ENCODE measurements at places on chromosomes 12 and 14.
A peak's percentile ranks its signal among the peaks of the same experiment; 100 is the strongest.

DNA sequence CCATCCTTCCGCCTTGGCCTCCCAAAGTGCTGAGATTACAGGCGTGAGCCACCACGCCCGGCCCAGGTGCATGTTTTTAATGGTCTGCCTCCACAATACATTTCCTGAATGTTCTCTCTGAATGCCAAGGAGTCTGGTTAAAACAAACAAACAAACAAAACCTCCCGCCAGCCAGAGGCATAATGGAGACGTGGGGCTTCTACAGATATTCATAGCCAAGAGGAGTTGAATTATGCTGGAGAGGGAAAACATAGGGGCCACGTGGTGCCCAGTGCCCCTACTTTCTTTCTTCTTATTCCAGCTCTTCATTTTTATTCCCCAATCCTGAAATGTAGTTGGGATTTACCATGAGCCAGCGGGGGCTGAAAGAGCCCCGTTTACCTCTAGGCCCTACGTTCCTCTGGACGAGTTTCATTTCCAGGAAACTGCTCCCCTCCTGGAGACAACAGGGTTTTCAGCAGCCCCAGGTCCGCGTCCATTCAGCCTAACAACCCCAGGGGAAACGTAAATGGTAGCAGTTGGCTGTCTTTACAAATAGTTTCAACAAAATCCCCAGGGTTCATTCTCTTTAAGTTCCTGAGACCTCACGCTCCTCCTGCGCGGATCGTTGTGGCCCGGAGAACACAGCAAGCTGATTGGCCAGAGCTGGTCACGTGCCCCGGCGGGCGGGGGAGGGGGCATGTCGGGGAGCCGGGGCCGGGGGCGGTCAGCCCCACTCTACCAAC, 108.5 kb upstream of the ESRRB start:
- DNase-seq, result no peak

- no peak for DNase-seq
These were observed 9.5 kb upstream of the NYNRIN start for GRCh38 chr14:24389226-24389848.

- peak; percentile 74 for DNase-seq
These were observed 17.2 kb upstream of the POC1B start for GRCh38 chr12:89542912-89543592.

GRCh38 chr12:111178181-111179081, 190.5 kb downstream of the PHETA1 start:
- no peak for DNase-seq

DNA sequence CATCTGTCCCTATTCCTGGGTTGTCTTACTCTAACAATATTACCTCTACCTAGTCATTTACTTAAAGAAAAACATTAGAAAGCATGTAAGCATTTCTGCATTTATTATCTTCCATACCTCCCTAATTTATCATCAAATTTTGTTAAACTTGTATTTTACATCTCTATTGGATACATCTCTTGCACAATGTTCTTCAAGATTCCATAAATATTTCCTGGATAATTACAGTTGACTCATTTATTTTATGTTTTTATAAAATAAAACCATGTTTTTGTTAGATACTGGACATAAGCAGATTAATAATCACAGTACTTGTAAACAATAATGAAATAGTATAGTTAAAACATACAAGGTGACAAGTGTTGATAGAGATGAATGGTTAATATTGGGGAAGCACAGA, 209.0 kb downstream of the TMTC3 start:
- DNase-seq, result no peak

DNA sequence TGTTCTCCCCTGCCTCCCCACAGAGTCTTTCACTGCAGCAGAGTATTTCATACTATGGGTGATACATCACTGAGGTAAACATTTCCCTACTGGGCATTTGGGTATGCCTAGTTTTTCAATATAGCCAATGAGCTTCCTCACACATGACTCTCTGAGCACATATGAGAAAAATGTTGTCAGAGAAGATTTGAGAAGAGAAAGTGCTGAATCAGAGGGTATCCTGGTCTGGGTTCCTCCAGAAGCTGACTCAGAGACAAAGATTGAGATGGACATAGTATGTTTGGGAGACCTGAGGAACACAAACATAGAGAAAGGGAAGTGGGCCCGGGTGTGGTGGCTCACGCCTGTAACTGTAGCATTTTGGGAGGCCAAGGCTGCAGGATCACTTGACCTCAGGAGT, 12.6 kb downstream of the SLC8B1 start:
- no peak for DNase-seq

- DNase-seq, result no peak
These were observed 667.2 kb downstream of the GALC start for GRCh38 chr14:87325741-87326140.

DNA sequence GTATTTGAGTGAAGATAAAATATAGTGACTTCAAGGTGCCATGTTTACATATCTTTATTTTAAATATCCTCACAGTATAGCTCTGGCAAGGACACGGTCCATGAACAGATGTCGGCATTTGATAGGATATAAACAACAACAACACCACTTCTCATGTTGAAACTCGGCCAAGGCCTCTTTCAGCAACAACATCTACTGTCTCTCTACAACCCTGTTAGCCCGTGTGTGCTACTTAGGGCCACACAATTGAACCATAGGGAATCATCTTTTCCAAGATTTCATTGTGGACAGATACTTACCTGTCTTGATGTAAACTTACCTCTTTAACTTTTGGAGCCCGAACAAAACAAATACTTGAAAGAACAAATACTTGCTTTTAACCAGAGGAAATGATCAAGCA, 168.7 kb upstream of the SSTR1 start:
- no peak for DNase-seq

DNA sequence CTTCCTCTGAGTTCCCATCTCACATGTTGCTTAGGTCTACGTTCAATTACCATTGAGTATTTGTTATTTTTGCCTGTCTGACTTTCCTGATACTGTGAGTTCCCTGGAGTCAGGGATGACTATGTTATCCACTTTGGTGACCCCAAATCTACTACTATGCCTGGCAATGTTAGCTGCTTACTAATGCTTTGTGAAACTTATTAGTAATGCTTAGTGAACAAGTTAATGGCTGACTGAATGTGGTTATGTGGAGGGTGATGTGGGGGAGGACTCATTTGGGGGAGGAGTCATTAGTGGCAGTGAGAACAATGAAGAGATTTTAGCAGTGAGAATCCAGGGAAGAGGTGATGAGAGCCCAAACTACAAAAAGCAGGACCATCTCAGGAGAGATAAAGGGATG, 121.6 kb downstream of the KTN1 start:
- DNase-seq, result no peak

GRCh38 chr12:2051700-2052621, 826 bp upstream of the CACNA1C start:
- DNase-seq, result no peak

GRCh38 chr12:89862511-89863445, 154.1 kb upstream of the ATP2B1 start:
- peak; percentile 74 for DNase-seq

DNA sequence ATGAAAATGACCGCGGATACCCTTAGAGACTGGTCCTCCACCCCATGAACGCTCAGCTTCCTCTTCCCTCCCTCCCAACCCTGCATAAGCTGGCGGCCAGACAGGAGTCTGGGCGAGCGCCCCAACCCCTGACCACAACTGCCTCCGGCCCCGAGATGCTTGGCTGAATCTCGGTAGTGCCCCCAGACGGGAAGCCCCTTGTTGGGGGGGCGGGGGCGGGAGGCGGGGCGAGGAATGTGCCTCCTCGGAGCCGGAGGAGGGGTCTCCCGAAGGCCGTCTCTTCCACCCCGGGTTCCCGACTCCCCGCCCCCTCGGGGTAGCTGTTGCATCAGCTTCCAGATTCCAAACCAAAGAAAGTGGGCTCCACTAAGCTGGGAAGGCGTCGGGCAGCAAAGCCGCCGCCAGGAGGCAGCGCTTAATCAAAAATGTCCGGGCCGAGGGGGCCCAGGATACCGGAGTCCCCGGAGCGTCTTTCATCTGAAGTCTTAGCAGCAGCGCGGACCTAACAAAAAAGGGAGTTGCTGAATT, 7.1 kb upstream of the MRPL52 start:
- DNase-seq, result peak; percentile 66

- no peak for DNase-seq
These were observed 328.8 kb upstream of the NOVA1 start for GRCh38 chr14:26926585-26926984.

DNA sequence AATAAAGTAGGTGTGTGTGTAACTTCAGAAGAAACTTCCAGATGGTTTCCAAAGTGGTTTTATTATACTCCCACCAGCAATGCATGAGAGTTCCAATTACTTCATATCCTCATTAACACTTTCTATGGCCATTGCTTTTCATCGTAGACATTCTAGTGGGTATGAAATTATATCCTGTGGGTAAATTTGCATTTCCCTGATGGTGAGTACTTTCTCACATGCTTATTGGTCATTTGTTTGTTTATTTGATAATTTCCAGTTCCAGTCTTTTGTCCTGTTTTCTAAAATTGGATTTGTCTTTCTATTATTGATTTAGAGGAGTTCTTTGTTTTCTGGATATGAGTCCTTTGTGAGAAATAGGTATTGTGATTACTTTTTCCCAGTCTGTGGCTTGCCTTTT, 70.9 kb downstream of the PRKCH start:
- no peak for DNase-seq

GRCh38 chr12:473863-474577, 14.3 kb downstream of the B4GALNT3 start:
- DNase-seq, result no peak

DNA sequence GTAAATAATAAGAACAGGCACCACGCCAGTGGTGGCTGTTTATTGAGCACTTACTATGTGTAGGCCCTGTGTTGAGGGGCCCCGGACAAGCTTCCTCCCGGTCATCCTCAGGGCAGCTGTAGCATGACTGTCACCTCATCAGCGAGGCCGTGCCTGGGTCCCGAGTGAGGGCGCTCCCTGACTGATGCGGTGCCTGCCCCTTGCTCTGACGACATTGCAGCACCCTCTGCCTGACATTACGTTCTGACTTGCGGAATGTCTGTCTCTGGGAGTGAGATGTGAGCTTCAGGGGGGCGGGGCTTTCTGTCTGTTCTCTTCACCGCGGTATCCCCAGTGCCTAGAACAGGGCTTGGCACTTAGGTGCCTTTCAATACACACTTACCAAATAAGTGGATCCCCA, 167.6 kb downstream of the RBM19 start:
- DNase-seq, result no peak

GRCh38 chr12:10067264-10067663, 31.5 kb downstream of the CLEC1A start:
- DNase-seq, result no peak

DNA sequence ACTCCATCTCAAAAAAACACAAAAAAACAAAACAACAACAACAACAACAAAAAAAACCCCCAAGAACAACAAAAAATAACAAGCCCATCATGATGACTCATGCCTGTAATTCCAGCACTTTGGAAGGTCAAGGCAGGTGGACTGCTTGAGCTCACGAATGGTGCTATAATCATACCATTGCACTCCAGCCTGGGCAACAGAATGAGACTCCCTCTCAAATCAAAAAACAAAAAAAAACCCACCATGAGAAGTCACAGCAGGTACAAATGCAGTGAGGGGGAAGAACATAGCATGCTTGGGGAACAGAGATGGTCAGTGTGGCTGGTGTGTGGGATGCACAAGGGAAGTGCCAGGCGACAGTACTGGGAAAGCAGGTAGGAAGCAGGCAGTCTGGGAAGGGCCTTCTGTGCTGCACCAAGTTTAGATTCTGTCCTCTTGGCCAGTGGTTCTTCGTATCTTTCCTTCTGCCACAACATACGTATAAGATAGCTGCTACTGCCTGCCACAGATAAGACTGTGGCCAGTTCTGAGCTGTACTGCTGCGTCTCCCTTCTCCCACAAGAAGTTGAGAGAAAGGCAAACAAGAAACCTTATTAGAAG, 28.0 kb downstream of the ATG14 start:
- no peak for DNase-seq

GRCh38 chr12:87667378-87667777, 361.8 kb downstream of the C12orf50 start:
- DNase-seq, result no peak

DNA sequence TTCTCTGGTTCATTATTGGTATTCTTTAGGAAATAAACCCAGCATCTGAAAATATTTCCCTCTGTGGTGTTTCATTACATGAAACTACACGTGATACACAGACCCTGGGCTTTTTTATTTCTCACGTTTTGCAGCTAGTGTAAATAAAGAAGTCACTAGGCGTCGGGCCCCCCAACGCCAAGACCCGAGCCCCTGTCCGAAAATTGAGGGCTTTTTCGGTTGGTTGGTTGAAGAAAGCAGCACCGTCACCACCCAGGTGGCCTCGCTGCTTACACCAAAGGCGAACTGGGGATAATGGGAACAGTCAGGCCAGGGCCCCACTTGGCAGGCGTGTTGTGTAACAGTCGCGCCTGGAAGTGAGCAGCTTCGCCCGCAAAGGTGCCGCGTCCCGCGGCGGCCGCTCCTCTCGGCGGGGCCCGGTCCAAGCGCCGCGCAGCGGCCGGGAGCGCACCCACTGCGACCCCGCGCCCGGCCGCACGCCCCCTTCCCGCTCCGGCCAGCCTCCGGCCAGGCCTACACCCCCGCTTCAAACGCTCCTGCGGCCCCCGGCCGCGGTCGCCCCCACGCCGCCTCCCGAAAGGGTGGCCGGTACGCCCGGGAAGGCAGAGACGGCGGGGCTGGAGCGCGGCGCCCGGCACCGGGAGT, 1.2 kb downstream of the DUSP16 start:
- DNase-seq, result peak; percentile 42

- DNase-seq, result no peak
These were observed 9.6 kb upstream of the SNAPC1 start for GRCh38 chr14:61752626-61753025.

GRCh38 chr12:39697108-39697507, 77.5 kb upstream of the ABCD2 start:
- no peak for DNase-seq

GRCh38 chr12:89468017-89468416, 56.6 kb downstream of the GALNT4 start:
- peak; percentile 45 for DNase-seq

- no peak for DNase-seq
These were observed 7.3 kb downstream of the GUCY2C start for GRCh38 chr12:14689144-14689543.

GRCh38 chr12:29792853-29793252, 9.1 kb upstream of the TMTC1 start:
- no peak for DNase-seq

DNA sequence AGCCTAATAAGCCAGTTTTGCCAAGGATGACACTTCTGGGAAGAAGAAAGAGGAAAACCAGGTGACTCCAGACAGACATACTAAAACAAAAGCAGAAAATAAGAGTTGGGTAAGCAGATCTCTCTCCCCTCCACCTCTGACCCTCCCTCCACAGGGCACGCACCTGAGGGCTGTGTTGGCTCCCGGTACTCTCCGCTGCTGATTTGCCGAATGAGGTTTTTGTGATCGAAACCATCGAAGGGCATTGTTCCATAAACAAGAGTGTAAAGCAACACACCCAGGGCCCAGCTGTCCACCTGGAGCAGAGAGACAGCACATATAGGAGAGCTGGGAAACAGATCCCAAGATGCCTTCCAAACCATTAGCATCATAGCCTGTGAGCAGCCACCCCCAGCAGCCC, 68.1 kb downstream of the NUAK1 start:
- no peak for DNase-seq

DNA sequence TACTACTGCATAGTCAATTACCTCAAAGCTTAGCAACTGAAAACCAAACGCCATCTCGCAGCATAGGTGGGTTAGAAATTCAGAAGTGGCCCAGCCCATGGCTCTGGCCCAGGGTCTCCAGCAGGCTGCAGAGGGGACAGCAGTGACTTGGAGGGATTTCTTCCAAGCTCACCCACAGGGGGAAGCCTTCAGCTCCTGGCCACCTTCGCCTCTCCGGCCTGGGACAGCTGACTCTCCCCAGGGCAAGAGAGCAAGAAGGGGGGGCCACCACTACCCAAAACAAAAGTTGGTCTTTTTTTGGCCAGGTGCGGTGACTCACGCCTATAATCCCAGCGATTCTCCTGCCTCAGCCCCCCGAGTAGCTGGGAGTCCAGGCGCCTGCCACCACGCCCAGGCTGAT, 32.2 kb upstream of the ANKRD9 start:
- no peak for DNase-seq
